NCI-H748 treated with DMSO at 0.1 percent for 48 hours (cell line): ENCODE measurements at places on chromosomes 1 and 21.

- DNase-seq = no peak
Observed at GRCh38 chr21:43573921-43574320, 85.4 kb downstream of the HSF2BP start.

- DNase-seq = no peak
Observed at GRCh38 chr1:90068611-90069280, 73.8 kb downstream of the ZNF326 start.

GRCh38 chr1:40808444-40808843 is 24.9 kb downstream of the KCNQ4 start:
- DNase-seq = no peak

DNA sequence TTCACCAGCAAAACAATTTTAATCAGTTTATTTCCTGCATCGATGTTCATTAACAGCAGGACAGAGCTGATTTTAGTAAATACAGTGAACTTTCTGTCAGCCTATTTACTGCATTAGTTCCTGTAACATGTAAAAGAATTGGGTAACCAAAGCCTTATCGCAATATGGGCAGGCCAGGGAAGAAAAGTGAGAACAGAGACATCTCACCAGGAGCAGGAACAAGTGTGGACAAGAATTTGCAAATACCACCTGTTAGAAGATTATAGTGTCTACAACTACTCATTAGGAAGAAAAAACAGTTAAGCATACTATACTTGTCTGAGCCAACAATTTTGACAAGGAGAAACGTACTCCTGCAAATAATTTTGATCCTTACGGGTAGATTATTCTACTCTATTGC is 1293.9 kb downstream of the PLA2G4A start:
- DNase-seq = no peak

DNA sequence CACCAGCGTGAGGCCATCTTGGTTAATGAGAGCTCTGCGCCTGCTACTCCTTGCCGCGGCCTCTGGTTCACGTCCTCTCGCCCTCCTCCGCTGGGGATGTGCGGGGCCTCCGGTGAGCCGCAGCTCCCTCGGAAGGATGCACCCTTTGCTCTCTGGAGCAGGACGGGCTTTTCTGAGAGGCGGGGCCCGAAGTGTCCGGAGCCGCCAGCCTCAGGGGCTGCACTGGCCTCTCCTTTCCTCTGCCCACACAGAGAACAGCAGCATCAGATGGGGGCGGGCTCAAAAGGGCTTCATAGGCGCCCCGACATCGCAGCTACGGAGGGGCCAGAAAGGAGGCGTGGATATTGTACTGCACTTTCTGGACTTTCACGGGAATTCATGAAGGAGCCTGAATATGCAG is 284.7 kb downstream of the CAMTA1 start:
- DNase-seq = no peak

DNA sequence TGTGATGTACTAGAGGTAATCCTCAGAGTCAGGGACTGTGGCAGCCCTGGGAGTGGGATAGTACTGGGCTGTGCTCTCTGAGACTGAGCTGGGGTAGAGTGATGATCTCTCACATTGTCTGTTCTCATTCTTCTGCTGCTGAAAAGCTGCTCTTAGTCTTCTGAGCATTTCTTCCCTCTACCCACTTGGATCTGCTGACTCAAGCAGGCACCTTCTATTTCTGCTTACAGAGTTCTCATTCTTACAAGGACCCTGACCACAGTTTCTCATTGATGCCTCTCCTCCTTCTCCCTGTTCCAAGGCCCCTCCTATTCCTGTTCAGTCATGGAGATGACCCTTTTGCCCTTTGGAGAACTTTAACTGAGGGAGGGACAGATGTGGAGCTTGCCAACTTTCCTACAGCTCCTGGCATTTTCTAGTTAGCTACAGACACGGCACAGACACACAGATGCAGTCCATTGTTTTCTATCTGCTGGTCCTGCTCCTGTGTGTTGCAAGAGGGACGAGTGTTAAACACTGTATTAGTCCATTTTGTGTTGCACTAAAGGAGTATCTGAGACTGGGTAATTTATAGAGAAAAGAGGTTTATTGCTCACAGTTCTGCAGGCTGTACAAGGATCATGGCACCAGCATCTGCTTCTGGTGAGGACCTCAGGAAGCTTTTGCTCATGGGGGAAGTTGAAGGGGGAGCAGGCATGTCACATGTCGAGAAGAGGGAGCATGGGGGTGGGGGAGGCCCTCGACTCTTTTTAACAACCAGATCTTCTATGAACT is 12.3 kb downstream of the MAPKAPK2 start:
- no peak for DNase-seq

DNA sequence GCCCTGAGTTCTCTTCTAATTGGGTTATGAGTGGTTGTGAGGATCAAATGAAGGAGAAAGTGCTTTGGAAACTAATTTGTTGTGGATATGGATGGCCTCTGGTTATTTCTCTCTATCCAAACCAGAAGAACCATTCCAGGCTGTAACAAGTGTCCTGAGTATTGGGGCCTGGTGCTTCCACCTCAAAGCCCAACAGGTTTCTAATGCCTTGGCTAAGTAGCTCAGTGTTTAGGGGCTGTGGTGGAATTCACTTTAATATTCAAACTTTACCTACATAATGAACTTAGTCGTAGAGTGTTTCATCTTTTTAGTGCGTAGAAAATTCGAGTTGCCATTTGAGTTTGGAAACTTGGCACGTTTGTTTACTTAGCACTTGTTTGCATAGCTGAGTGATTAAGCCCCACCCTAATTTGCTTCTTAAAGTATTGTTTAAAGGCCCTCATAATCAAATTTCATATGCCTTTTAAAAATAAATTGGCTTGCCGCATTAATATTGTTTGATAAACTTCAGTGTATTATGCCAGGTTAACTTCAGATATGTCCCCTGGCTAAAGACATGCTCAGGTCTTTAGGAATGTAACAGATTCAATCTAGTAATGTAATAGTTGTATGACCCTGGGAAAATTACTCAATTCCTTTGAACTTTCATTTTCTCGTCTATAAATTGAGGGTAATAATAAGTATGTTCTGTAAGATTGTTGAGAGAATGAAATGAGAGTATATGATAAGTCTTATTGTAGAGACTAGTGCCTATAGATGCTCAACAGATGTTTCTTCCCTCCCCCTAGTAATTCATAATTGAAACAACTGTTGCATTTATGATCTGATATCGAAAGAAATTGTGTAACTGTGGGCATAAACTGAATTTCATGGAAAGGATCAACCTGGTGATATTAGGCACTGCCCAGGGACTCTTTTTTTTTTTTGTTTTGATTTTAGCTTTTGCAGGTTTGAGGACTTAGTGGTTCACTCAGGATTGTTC is 1.6 kb downstream of the AGO4 start:
- DNase-seq = no peak

DNA sequence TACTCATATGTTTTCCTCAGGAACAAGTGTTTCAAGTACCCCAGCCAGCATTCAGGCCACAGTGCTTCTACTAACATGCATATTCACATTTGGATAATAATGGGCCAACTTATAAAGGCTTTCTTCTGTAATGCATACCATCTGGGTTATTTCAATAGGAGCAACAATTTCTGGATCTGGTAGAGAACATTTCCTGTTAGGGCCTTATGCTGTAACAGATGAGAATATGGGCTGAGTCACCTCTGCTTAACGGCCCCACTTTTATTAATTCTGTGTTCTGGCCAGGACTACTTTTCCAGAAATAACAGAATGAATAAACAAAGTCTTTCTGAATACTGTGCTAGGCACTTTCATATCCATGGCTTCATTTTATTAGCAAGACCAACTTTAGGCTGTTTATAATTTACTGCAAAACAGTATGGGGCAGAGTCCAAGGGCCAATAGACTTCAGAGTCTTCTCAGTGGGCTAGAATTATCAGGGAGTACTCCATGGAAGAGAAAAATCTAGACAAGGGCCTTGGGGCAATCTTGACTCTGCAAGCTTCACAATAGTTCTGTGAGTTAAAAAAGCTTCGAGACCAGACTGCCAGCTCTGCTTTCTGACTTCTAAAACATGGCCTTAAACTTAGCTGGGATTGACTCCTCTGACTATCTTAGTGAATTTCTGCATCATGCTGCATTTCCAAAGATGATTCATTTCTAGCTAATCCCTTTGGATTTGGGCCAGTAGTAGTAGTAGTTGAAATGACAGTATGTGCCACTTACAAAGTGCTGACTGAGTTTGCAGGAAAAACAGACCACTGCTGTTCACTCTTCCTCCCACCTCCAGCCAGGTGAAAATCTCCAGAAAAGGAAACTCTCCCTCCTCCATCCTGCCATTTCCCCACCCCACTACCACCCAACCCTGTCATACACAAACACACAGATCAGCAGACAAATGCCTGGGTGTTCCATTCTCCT is 8.2 kb upstream of the SSX2IP start:
- DNase-seq = no peak

DNA sequence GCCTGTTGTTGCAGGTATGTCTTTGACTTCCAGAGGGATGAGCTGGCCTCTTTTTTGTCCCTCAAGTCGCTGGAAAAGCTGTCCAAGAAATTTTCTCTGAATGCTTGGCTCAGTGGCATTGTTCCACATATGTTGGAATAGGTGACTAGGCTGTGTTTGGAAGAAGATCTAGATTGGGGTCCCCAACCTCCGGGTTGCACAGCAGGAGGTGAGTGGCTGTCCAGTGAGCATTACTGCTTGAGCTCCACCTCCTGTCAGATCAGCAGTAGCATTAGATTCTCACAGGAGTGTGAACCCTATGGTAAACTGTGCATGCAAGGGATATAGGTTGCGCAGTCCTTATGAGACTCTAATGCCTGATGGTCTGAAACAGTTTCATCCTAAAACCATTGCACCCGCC is 18.1 kb downstream of the BACH1 start:
- no peak for DNase-seq

- DNase-seq = no peak
Observed at GRCh38 chr1:156594190-156594589, 2.6 kb downstream of the NAXE start.

GRCh38 chr1:180925471-180926051 is 12.9 kb downstream of the KIAA1614 start:
- no peak for DNase-seq

DNA sequence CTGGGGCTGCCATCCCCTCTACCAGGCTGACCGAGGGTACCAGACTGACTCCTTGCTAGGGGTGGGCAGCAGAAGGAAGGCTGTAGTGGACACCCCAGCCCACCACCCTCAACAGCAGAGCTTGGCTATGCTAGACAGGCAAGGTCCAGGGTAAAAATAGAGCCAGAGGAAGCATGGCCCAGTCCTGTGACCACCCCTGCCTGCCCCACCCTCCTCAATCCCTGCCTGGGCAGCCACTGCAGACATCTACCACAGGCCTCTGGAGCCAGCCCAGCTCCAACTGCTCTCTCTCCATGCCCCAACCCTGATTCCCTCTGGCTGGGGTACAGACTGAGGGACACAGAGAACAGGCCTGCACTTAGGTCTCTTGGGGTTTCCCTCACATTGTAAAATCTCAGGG is 1.7 kb downstream of the S100A1 start:
- no peak for DNase-seq

GRCh38 chr21:43211760-43212115 is 42.9 kb downstream of the CRYAA start:
- no peak for DNase-seq

DNA sequence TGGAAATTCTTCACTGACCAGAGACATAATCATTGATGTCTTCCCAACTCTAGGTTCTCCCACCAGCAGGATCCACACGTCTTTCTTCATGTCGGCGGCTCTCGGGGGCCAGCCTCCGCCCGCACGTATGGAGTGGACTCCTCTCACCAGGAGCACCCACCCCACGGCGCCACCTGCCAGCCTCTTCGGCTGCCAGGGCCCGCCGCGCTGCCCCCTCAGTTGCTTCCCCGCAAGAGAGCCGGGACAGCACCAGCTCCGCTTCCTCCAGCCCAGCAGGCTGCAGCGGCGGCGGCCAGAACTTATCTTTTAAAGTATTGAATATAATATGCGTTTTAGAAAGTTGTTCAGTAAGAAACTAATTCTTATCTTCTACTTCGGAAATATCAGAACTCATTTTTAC is 273.5 kb downstream of the LIPI start:
- no peak for DNase-seq

GRCh38 chr1:229130028-229130668 is 140.8 kb upstream of the RAB4A start:
- DNase-seq = no peak

- DNase-seq = no peak
Observed at GRCh38 chr1:20095564-20096434, 23.5 kb downstream of the PLA2G2D start.

DNA sequence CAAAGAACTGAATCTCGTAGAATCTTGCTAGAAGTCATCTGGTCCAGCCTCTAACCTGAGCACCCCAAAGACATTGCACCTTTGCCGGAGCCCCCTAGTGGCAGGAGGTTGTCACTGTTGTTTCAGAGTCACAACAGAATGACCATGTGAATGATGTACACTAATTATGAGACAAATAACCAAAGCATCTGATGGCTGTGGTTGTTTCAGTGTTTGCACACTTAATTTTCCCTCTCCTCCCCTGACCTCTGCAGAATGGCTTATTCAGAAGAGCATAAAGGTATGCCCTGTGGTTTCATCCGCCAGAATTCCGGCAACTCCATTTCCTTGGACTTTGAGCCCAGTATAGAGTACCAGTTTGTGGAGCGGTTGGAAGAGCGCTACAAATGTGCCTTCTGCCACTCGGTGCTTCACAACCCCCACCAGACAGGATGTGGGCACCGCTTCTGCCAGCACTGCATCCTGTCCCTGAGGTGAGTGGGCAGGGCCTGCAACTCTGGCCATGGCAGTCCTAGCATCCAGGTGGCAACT is 26.4 kb downstream of the TRAF5 start:
- DNase-seq = no peak

- peak; percentile 33 for DNase-seq
Observed at GRCh38 chr1:231796141-231796540, 169.6 kb downstream of the DISC1 start.

DNA sequence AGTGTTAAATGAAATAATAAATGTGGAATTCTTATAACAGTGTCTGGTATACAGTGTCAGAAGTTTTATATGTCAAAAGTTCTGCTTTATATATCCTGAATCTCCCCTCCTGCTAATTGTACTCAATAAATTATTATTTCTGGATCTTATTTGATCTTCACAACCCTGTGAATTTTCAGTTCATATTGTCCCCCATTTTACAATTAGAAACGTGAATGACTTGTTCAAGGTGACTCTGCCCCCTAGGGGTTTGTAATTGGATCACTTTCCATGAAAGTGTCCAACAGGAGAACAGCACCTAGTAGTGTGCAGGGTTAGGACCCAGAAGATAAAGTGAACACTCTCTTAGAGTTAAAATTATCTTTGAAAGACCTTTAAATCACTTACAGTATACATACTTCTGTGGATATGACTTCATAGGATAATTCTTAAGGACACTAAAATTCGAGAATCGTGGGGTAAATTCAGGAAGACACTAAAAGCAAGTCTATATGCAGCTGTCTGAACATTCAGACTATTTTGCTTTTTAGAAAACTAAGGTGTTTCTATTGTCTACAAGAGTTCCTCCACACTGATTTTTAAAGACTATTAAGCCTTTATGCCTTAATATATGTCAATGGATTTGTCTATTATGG is 4.5 kb upstream of the DDR2 start:
- DNase-seq = peak; percentile 11

DNA sequence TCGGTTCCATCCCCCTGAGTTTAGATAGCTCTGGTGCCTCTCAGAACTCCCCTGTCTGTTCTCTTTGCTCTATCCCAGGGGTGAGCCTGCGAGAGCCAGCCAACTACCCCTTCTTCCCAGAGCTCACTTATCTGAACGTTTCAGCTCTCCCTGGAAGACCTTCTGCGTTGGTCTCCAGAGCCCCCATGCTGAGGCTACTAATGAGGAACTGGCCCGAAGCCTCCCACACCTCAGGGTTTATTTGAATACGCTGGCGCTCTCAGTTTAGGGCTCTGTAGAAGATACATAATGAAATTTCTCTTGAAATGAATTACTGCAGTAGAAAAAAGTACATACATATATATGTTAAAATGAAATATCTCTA is 43.5 kb downstream of the TCEANC2 start:
- no peak for DNase-seq

GRCh38 chr1:177209357-177209756 is 38.6 kb downstream of the BRINP2 start:
- DNase-seq = peak; percentile 45
